ENCODE measurements at places on chromosomes 6 and 20.

DNA sequence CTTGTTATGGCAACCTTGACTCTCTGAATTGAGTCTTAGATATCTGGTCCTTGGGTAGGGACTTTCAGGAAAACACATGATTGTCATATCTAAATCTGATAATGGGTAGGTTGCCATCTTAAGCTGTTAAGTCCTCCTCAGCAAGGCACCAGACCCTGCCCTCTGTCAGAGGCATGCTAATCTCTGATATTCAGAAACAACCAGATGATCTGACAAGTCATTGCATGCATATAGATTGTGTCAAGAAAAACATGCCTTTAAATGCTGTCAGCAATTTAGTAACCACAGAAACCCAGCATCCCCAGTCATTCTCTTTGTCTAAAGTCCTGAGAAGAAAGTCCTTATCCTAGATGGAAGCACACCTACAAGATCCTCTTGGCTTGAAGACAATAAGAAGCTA, 149.1 kb downstream of the EDN1 start:
- no peak for DNase-seq

DNA sequence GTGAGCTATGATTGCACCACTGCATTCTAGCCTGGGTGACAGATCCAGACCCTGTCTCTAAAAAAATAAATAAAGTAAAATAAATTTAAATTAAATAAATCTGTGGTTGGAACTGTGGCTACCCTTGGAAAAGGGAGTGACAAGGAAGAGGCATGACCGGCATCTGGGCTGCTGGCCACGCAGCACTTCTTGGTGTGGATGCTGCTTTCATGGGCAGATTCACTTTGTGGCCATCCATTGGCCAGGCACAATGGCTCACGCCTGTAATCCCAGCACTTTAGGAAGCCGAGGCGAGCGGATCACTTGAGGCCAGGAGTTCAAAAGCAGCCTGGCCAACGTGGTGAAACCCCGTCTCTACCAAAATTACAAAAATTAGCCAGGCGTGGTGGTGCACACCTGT, 16.1 kb downstream of the EBF4 start:
- peak; percentile 12 for DNase-seq

DNA sequence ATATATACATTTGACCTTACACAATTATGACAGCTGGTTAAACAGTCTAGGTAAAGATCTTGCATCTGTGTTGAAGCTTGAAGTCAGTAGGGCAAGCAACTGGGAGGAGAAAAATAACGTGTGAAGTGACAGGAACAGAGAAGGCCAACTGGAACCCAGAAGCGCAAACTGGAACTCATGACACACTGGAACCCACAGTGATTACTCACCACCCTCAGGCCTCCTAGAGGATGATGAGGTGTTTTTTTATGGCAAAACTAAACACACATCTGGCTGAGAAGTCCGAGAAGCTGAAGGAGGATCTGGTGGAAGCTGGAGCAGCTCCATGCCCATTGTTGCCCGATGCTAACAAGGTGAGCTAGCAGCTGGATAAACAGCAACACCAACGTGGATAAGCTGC, 108.1 kb downstream of the TMEM200A start:
- DNase-seq: no peak

GRCh38 chr6:9437836-9438235, 977.0 kb downstream of the TFAP2A start:
- DNase-seq: no peak

GRCh38 chr6:83711958-83712357, 3.1 kb upstream of the SNAP91 start:
- no peak for DNase-seq

DNA sequence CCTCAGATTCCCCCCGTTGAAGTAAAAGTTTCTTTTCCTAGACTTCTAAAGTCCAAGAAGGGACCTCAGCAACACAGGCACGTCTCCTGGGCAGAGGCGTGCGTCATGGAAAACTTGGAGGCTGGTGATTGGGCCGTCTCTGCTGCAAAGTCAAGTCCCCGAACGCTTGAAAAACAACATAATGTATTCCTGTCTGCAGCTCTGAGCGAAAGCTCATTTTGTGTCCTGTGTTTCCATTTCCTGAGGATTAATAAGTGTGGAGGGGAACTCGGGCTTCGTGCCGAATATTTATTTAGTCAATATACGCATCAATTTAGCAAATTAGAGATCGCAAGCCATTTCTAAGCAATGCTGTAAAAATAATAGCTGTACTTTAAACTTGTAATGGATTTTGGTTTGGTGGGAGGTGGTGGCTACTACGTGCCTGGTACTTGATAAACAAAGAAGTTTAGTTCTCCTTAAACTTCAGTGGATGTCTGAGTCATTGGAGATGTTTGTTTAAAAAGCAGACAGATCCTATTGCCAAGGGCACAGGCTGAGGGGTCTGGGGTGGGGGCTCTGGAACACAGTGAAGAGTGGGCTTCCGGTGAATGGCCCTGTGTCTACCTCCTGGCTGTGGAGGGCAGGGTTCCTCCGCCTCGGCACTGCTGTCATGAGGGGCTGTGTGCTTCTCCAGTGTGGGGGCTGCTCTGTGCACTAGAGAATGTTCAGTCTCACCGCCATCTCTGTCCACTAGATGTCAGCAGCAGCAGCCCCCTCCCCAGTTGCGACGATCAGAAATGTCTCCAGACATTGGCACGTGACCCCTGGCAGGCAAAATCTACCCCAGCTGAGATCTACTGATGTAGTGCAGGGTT, 21.8 kb downstream of the PCK1 start:
- DNase-seq: no peak

DNA sequence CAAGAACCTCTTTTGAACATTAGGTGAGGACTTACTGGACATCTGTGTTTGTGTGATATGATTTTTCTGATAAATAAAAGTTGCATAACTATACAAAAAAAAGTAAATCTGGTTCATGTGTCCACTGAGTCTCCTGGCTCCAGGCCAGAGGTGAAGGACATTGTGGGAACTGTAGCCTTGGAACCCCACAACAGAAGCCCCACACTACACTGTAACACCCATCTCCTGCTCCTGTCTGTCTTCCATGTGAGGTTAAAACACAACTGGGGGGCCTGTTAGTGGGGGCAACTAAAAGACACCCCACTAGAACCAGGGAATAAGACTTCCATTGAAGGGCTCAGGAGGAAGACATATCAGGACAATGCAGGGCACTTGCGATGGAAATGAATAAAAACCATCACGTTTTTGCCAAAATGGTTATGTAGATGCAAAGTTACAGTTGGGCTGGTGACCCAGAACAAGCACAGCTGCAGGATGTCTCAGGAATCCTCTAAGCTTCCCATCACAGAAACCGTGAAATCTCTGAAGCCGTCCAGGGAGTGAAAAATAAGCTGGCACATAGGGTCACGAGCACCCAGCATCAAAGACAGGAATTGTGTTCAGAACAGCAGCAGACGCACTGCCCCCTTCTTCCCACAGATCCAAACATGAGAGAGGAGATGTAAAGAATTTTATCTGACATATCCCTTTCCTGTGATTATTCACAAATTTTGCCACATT, 36.7 kb upstream of the PCSK2 start:
- no peak for DNase-seq

DNA sequence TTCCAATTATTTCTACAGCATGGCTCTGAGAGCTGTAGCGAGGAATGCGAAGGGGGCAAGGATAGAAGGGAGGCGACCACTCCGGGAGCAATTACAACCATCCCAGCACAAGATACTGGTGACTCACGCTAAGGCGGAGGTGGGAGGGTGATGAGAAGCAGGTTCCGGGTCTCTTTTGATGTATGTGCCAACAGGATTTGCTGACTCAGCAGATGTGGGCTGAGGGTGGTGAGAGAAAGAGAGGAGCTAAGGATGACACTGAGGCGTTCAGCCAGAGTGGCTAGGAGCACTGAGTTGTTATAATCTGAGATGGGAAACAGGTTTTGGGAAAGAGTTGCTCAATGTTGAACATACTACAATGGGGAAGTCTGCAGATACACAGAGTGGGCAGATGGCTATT, 9.3 kb upstream of the TXNDC5 start:
- peak; percentile 81 for DNase-seq

DNA sequence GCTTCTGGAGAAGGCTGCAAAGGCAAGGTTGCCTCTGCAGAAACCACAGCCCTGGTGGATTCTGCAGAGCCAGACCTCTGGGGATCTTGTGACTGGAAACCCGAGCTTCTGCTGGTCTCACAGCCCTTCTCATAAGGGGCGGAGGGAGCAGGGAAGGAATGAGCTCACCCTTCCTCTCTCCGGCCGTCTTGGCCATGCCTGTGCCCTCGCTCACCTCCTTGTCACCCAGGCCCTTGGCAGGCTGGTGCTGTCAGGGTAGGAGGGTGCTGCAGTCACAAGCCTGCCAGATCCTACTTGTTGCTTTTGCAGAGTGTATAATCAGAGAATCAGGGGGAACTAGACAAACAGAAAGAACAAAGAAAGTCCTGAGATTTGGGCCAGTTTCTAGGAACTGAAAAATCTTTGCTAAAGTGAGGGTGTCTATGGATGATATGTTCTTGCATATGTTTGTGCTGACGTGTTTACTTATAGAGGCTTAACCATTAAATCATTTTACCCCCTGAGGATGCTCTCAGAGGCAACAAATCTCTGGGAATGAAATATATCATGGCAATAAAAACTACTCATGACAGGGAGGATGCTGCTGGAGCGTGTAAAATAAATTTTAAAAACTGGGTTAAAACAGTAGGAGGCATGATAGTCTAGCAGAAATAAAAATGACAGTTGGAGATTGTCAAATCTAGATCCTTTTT, 244.9 kb upstream of the SOX4 start:
- DNase-seq: no peak

- DNase-seq: no peak
Observed at GRCh38 chr6:96611342-96611991, 48.5 kb downstream of the FHL5 start.

All from activated effector memory CD4-positive, alpha-beta T cell treated with anti-CD3 and anti-CD28 coated beads, Interleukin-2, amount 50 U/mL, for 16 hours (primary cell).